ENCODE measurements at places on chromosomes 16 and 17.

DNA sequence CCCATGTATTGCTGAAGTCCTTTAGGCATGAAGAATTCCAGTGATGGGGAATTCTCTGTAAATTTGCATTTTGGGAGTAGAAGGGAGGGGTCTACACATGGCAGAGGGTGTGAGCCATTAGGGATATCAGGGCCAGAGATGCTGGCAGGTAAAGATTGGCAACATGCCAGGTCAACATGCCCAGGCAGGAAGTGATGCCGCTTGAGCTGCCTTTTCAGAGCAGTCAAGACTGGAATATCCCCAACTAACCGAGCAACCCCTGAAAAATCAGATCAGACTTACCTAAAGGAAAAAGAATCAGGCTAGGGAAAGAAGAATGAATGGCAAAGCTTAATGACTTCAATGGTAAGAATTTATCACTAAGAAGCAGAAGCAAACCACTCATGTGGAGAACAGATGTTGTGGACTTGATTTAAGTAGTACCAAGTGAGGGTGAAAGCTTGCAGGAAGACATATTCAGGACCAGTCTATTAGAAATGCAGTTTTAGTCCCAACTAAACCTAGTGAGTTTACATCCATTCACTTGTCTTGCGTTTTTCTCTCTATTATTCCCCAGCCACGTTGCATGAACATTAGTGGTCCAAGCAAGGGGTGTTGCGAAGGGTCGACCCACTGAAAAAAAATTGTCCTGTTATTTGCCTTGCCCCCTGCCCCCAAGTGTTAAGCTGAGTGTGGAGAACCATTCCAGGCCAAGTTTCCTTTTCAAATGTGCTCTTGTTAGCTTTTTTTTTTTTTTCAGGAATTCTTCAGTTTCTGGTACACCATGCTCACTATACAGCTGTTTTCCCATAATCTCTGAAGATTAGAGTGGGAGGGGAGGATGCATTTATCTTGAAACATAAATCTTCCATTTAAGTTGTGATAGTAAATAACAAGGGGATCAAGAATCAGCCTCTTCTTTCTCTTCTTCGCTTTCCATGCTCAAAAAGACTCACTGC lies 105.2 kb downstream of the ABCA8 start:
- DNase-seq: no peak

- no peak for DNase-seq
Observed at GRCh38 chr17:1244606-1245012, 25.6 kb upstream of the BHLHA9 start.

DNA sequence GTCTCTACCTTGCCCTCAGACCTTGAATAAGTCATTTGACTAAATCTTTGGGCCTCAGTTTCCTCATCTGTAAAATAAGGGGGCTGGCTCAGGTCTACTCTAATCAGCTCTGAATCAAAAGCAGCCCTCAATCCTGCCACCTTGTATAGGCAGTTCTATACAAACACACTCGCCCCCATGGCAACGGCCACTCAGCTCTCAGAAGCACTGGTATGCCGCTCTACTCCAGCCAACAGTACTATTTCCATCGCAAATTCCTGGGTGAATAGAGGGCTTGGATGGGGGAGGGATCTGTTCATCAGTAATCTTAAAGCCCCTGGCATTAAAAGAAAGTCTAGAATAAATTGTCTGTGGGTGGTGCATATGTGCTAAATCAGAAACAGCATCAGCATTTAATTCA lies 21.2 kb upstream of the TAOK1 start:
- DNase-seq: no peak

DNA sequence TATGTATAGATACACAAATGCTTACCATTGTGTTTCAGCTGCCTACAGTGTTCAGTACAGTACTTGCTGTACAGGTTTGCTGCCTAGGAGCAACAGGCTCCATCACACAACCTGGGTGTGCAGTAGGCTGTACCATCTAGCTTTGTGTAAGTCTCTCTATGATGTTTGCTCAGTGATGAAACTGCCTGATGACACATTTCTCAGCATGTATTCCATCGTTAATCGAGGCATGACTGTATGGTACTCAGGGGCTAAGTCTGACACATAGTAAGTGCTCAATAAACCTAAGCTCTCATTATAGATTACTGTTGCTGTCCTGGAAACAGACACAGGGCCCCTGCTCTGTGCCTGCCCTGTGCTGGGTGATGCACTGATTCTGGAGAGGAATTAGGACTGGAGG lies 18.1 kb downstream of the KCNJ12 start:
- DNase-seq: peak; percentile 64

DNA sequence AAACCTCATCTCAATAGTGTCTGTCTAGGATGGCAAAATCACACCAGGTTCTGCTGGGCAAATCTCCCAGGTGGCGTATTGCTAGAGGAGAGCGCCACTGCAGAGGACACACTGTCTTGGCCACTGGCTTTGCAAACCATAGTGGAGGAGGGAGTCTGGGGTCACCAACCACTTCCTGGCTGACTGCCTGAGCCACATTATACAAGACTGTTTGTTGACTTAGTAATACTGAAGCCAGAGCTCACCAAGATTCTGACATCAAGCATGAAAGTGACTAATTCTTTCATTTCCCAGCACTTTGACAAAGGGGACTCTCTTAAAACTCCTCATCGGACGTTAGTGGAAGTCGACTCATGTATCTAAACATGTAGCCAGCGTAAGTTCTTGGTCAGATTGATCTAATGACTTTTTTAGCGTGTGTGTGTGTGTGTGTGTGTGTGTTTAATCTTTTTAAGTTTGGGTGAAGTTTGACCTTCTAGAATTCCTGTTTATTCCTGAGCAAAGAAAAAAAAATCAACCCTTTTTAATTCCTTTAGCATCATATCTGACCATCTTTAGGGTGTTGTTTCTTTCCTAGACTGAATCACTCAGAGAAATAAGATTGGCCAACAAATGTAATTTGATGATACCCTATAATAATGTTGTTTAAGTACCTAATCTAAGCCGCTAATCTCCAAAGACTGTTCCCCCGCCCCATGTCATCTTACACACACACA lies 13.7 kb downstream of the PITPNC1 start:
- peak; percentile 94 for DNase-seq

DNA sequence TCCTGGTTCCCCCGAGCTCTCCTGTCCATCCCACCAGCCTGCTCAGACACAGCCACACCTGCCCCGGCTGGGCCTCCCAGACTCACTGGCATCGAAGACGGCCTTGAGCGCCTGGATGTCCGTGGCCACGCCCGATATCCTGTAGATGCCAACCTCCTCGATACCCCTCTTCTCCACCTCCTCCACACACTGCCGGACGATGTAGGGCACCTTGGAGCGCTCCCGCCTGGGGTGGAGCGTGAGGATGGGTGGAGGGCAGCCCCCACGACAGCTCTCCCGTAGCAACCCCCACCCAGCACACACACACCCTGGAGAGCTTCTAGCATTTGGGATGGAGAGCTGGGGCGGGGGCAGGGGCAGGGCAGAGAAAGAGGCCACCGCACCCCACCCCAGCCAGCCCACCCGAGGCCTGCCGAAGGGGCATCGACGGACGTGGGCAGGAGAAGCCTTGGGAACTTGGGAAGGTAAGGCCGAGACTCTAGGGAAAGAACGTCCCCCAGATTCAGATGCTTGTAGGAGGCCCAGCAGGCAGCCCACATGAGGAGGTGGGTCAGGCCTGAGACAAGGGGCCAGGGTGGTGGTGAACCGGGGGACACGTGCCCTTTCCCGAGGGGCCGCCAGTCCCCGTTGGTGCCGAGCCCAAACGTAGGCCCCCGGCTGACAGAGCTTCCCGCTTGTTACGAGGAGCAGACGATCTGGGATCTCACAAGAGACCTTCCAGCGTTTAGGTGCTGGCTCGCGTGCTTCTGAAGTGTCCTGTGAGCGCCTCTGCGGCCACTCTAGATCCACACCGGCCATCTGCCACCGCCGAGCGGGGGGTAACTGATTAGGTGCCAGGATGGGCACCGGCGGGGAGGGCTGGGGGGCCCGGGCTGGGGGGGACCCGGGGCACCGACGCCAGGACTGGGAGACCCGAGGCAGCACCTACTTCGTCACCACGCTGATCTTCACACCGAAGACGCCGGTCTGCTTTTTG lies 15.1 kb downstream of the TIMM22 start:
- DNase-seq: no peak

DNA sequence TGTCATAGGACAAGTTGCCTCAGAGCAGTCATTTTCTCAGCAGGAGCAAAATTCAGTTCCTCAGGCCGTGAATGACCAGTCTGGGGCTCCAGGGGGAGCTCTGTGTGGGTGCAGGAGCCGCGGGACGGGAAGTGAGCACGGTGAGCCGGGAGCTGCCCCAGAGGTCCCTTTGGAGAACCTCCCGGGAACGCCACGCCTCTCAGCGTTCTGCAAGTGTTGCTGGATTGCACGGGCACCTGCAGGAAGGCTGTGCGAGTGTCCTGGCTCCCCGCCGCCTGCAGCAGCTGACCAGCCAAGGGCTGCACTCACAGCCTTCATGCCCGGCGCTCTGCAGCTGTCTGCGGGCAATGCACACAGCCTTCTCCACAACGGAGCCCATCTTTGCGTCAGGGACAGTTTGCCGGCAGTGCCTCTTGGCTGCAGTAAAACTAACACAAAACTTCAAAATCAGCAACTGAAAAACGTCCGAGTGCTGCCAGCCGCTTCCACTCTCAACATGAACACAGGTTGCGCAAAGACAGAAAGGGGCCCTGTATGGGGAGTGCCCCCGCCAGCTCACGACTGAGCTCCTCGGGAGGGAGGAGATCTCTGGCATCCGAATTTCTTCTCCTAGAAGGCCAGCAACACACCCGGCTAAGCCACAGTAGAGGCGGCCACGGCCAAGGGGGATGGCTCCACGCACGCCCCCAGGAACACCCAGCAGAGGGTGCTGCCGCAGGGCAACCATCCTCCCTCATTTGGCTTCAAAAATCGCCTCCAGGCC lies 16.0 kb downstream of the NDUFAF8 start:
- DNase-seq: peak; percentile 36

GRCh38 chr16:75097941-75098901 lies 18.4 kb downstream of the LDHD start:
- DNase-seq: no peak

DNA sequence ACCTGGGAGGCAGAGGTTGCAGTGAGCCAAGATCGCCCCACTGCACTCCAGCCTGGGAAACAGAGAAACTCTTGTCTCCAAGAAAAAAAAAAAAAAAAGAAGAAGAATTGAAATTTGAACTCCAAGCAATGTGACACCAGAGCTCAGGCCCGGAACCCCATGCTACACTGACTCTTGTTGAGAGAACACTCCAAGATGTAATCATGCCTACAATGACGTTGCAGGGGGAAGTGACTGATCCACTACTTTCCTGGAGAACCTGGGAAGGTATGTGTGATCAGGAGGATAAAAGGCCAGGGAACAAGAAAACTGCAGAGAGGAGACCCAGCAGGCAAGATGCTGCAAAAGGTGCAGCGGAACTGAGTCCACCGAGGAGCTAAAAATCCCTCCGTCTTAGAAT lies 57.9 kb downstream of the ADCY9 start:
- no peak for DNase-seq

GRCh38 chr17:35089586-35090296 lies 26.2 kb upstream of the RFFL start:
- no peak for DNase-seq

DNA sequence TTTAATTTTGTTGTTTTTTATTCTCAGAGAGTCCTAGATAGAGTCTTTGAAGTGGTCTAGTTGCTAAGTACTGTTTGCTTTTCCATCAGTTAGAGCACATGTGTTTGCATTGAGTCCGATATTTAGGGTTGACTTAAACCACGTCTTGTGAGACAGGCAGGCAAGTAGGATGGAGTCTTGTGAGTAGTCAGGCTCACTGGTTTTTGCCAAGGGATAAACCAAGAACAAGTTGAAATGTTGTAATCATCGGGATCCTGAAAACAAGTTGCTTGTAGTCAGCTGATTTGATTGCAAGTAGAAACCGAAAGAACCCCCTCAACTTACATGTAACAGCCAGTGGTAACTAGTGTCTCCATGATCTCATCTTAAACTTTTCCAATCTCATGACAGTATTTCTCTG lies 17.2 kb downstream of the ATP6V0A1 start:
- no peak for DNase-seq

DNA sequence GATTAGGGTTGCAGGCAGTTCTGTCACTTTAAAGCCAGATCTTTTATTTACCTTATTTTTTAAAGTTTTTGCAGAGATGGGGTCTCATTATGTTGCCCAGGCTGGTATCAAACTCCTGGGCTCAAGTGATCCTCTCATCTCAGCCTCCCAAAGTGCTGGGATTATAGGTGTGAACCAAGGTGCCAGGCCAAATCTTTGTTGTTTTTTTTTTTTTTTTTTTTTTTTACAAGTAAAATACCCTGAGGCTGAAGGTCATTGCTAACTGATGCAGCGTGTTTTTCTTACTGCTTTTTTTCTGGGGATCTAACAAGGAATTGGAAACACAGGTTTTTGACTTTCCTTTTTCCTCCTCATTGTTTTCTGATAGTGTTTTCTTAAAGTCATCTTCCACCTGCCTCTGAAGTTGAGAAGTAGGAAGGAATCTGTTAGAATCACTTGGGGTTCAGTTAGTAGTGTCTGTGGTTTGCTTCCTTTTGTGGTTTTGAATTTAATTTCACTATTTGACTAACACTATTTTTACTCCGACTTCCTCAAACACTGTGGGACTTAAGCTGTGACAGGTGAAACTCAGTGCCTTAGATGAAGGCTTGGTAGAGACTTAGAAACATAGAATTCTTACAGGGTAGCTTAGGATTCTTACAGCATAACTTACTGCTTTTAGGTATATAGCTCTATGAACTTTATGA lies 22.2 kb downstream of the CLTC start:
- DNase-seq: no peak

- DNase-seq: no peak
Observed at GRCh38 chr16:457732-458400, 32.4 kb downstream of the RAB11FIP3 start.

Measured in RKO (cell line).